ENCODE measurements at places on chromosomes 4 and X.

DNA sequence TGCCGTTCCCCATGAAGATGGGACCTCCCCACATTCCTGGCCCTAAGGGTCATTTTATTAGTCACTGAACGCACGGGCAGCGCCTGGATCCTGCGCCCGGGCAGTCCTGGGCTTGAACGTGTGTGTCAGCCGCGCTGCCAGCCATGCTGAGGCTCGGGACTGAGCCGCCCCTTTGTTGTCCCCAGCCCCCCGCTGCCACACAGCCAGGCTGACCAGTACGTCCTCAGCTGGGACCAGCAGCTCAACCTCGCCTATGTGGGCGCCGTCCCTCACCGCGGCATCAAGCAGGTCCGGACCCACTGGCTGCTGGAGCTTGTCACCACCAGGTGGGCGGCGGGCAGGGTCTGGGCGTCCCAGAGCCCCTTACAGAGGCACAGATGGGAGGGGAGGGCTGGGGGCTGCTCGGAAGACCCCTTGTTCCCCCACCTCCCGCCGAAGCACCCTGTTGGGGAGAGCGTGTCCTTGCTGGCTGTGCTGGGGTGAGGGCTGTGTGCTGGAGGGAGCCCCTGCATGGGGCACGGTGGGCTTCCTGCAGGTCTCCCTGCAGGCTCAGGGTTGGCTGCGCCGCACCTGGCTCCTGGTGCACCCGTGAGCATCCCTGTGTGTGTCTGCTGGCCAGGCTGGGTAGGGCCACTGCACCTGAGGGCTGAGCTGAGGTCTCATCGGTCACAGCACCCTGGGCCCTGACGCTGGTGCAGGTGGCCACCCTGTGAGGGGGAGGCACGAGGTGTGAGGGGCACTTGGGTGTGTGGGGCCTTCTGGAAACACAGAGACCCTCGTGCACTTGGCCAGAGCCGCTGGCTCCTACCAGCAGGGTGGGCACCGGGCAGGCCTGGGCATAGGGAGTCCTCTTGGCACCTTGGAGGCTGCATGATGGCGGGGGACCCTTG lies 1.0 kb downstream of the IDUA start:
- no peak for ATAC-seq

- ATAC-seq, result no peak
Observed at GRCh38 chrX:41351923-41352322, 18.0 kb downstream of the DDX3X start.

DNA sequence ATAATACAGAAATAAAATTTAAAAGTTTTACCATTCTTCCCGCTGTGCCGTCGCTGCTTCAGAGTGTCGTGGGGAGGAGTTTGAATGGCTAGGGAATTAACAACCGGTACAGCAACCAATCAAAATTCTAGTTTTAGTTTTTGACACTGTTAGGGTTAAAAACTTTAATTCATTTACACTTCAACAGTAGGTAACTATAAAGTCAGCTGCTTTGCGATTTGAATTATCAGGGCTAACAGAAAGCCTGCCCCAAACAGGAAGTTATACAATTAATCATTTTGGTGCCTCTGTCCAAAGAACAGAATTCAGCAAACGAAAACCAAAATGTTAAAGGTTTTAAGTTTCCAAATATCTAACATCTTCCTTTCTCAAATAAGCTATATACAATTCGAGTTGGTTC lies 2.3 kb downstream of the HNRNPD start:
- no peak for ATAC-seq

DNA sequence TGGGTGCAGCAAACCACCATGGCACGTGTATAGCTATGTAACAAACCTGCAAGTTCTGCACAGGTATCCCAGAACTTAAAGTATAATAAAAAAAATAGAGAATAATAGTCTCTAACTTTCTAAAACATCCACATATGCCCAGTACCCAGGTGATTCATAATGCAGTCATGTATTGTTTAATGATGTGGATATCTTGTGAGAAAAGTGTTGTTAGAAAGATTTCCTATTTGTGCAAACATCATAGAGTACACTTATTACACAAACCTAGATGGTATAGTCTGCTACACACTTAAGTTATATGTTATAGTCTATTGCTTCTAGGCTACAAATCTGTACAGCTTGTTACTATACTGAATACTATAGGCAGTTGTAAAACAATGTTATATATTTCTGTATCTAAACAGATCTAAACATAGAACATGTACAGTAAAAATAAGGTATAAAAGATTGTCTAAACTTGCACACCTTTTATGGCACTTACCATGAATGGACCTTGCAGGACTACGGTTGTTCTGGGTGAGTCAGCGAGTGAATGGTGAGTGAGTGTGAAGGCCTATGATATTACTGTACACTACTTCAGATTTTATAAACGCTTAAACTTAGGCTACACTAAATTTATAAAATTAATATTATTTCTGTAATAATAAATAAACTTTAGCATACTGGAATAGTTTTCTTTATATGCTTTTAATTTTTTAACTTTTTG lies 232.2 kb upstream of the SLIT2 start:
- no peak for ATAC-seq

- no peak for ATAC-seq
Observed at GRCh38 chrX:53281963-53282695, 745 bp upstream of the IQSEC2 start.

DNA sequence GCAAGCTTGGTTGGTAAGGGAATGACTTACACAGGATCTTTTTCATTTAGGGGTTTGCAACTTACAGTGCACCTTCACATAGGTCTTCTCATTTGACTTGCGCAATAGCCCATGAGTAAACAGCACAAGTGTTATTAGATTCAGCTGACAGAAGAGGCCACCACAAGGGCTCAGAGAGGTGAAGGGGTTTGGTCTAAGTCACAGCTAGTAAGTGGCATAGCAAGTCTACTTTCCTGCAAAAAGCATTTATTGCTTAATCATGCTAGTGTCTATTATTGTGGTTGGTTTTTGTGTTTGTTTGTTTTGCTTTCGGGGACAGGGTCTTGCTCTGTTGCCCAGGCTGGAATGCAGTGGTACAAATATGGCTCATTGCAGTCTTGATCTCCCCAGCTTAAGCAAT lies 83.3 kb downstream of the SPRY1 start:
- ATAC-seq, result no peak

- no peak for ATAC-seq
Observed at GRCh38 chr4:15691346-15692135, 9.9 kb downstream of the FAM200B start.

DNA sequence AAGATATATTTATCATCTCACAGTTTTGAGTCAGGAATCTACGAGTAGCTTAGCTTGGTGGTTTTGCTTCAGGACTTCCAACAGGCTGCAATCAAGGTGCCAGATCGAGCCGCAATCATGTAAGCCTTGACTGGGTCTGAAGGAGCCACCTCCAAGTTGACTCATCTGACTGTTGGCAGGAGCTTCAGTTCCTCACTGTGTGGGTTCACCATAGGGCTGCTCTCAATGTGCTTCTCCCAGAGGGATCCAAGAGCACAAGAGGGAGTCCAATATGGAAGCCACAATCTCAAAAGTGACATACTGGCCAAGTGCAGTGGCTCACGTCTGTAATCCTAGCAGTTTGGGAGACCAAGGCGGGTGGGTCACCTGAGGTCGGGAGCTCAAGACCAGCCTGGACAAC lies 26.5 kb downstream of the DCHS2 start:
- ATAC-seq, result no peak

GRCh38 chr4:184016759-184017668 lies 111.9 kb downstream of the STOX2 start:
- no peak for ATAC-seq

DNA sequence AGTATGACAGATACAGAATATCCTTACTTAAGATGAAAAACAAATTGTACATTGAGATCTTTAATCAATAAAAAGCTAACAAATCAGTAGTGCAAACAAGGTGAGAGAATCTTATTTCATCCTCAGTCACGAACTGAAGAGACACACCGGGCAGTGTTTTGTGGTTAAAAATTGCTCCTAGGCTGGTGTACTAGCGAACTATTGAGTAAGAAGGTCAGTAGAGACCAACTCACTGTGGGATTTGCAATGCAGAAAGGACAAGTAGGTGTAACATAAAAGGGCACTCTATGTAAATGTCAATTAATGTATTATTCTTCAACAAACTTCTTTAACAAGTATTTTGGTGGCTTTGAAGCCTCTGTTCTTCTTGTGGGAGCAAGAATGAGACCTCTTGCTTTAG lies 260.2 kb upstream of the PPARGC1A start:
- no peak for ATAC-seq

All from activated T-helper 17 cell treated with anti-CD3 and anti-CD28 coated beads, Interleukin-2, amount 50 U/mL, for 72 hours (primary cell).